NCI-H1048 (cell line): ENCODE measurements at places on chromosomes 5 and 9.

DNA sequence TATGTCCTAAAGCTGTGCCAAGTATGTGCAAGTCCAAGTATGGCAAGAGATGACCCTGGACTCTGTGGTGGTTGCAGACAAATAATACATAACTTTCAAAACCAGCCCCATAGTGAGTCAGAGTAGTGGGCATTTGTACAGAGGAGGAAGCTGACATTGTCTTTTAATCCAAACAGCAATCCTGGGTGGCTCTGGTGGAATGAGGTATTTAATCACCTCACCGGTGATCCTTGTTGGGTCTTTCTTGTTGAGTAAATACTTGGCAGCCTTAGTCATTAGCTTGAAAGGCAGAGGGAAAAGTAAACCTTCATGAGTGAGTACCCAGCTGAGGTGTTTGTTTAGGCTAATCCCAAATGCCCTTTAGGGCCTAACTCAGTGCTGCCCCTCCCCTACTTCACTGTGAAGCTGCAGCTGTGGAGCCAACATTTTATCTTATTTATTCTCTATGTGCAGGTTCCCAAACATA is 148.7 kb upstream of the SLC12A2 start:
- no peak for DNase-seq

DNA sequence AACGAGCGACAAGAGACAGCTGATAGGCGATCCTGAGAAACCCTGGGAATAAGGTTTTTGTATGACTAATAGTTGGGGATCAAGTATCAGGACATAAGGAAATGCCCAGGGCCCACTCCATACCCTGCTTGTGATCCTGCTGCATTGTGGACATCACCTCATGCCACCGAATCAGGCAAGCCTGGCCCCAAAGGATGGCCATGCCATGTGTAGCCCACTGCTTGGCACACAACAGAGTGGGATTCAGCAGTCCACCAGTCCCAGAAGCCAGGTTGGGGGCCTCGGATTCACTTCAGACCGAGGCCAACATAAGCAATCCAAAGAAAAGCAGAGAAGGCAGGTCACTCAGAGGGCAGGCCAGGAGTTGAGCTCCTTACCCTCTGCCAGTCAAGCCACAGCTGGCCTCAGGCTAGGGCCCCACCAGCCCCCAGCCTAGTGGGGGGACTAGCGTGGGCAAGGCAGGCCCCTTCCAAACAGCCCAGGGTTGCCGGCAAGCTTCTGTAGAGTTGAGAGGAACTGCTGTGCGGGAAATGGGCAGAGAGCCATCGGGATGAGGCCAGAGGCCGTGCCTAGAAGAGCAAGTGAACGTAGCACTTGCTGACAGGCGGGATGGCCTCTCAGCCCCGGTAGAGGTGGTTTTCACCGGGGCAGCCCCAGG is 5.0 kb downstream of the NOP16 start:
- DNase-seq = no peak

- DNase-seq = no peak
These were observed 168.5 kb downstream of the HMHB1 start for GRCh38 chr5:143980506-143980905.

DNA sequence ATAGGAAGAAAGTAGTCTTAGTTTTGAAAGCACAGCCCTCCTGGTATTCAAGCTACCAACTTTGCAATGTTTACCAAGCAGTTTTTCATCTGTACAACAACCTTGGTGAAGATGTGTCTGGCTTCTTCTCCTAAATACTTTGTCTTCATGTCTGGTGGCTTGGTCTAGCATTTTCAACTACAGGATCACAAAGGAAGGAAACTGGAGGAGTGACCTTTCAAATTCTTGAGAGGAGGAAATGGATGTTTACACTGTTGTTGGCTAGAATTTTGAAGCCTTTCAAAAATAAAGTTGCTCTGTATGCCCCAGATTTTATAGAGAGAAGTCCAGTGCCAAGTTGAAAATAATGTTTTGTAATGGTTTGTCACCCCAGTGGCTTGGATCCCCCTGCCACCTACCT is 16.3 kb downstream of the PAM start:
- no peak for DNase-seq

DNA sequence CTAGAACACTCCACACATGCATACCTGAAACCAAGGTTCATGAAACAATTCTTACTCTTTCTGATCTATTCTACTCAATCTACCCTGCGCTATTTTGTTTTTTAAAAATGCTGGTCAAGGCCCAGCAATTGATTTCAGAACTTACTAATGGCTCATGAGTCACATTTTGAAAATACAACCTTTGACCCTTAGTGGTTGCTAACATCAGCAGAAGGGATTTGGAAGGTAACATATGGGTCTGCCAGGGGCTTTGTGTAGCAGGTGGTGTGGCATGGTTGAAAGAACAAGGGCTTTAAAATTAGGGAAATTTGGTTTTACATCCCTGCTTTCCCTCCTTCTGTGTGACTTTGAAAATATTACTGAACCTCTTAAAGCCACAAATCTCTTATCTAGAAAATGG is 101.4 kb downstream of the ATG10 start:
- no peak for DNase-seq
